ENCODE measurements at places on chromosomes 7 and 10. TPM values are rescaled to one million over a fixed set of nuclear protein-coding genes. Genes with fewer than 3 reads are reported as not detected.

The HACD1 gene
- total RNA-seq: 6.4 TPM

The HDAC9 gene
- total RNA-seq: 32.4 TPM

The AKR1C4 gene
- total RNA-seq: not detected

The RSU1 gene
- 50.3 TPM for total RNA-seq

The PRPS1L1 gene
- not detected for total RNA-seq

The VPS26A gene
- total RNA-seq: 33.6 TPM

All from vagina (tissue), 2 donors.